ENCODE measurements at places on chromosomes 16 and 17. TPM values are rescaled to one million over a fixed set of nuclear protein-coding genes. Genes with fewer than 3 reads are reported as not detected.
A peak's percentile ranks its signal among the peaks of the same experiment; 100 is the strongest.

The DYNC1LI2 gene
- total RNA-seq: 122 TPM

The KRT9 gene
- total RNA-seq: not detected

The GNG13 gene
- not detected for total RNA-seq

The TELO2 gene
- 26.0 TPM for total RNA-seq

The CDH8 gene
- 0.78 TPM for total RNA-seq

The PPP1R9B gene
- 103 TPM for total RNA-seq

The ATP2A1 gene
- total RNA-seq: 0.46 TPM

The IRX3 gene
- 89.2 TPM for total RNA-seq

The TSNAXIP1 gene
- 0.55 TPM for total RNA-seq

The NXN gene
- 57.3 TPM for total RNA-seq

DNA sequence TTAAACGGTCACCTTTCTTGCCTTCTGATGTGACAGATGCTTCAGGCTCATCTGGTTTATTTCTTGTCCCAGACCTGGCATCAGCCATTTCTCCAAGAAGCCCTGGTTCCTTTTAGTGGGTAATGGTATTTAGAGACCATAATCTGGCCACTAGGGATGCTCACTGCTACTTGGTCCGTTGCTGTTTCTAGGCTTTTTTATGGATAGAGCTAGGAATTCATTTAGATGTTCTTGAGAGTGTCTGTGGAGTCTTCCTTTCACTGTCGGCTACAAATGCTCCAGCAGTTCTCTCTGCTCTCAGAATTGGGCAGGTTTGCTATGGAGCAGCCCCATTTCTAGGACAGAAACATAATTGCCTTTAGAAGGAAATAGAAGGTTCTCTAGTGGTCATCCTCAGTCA is 214.5 kb downstream of the KATNIP start:
- H3K4me3 ChIP-seq: no peak overlapping the region
- no peaks in the 10 kb centered on the region for H3K27me3 ChIP-seq
- no peak for DNase-seq
- no peak overlapping the region for H3K27ac ChIP-seq

DNA sequence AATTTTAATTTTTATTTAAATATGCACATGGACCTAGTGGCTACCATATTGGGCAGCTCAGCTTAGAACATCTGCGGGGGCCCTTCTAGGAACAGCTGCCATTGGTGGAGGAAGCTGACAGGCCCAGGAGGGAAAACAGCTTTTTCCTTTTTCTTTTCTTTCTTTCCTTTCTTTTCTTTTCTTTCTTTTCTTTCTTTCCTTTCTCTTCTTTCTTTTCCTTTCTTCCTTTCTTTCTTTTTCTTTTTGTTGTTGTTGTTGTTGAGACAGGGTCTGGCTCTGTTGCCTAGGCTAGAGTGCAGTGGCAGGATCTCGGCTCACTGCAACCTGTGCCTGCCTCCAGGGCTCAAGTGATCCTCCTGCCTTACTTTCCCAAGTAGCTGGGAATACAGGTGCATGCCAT is 43.4 kb downstream of the ATP2C2 start:
- H3K4me3 ChIP-seq: no peak overlapping the region
- H3K27me3 ChIP-seq: no peaks in the 10 kb centered on the region
- no peak overlapping the region for H3K27ac ChIP-seq
- no peaks in the 10 kb centered on the region for H3K4me1 ChIP-seq
- H3K36me3 ChIP-seq: no peaks in the 10 kb centered on the region

- no peak overlapping the region for H3K4me3 ChIP-seq
- H3K27ac ChIP-seq: no peak overlapping the region
- H3K27me3 ChIP-seq: no peaks in the 10 kb centered on the region
- DNase-seq: no peak
Measured at GRCh38 chr17:60314423-60314822, 77.5 kb downstream of the USP32 start.

DNA sequence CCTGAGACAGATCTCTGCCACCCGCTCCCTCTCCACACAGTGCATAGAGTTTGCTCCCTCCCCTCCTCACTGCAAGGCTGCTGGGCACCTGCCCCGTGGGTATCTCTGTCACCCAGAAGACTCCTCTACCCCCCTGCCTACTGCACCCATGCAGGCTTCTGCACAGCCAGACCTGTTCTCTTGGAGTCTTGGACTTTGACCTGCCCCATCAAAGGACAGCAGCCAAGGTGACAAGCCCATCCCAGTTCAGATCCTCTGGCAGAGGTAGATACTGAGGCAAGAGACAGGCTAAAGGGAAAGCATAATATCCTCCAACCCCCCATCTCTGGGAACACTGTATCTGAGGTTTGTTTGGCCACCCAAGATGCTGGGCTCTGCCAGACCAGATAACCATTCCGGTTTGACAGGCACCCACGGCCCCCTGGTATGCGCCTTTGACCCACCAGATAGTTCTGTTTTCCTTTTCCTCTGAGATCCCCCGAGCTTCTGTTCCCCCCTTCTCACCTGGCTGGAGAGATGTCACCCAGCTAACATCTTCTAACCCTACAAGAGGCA is 239.6 kb downstream of the SOX9 start:
- H3K27me3 ChIP-seq: no peaks in the 10 kb centered on the region
- DNase-seq: no peak
- no peak overlapping the region for H3K4me3 ChIP-seq
- H3K4me1 ChIP-seq: no peaks in the 10 kb centered on the region

DNA sequence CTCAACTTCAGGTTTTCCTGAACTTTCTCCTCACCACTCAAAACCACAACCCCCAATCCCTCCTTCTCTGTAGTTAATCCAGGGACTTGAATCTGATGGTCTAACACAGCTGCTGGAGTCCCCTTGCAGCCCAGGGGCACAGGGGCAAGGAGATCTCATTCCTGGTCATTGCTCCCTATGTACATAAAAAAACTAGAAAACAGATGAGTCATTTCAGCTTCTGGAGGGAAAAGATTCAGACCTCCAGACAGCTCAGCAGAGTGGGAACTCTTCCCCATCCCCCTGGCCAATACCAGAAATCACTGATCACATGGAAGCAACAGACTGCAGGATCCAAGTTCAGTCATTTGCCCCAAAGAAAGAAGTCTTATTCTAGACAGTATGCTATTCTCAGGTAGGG is 62.1 kb downstream of the DYNLRB2 start:
- H3K27ac ChIP-seq: no peak overlapping the region
- no peaks in the 10 kb centered on the region for H3K27me3 ChIP-seq
- peaks cover 12% of the 10 kb centered on the region for H3K36me3 ChIP-seq
- no peak overlapping the region for H3K4me3 ChIP-seq
- H3K4me1 ChIP-seq: no peaks in the 10 kb centered on the region

DNA sequence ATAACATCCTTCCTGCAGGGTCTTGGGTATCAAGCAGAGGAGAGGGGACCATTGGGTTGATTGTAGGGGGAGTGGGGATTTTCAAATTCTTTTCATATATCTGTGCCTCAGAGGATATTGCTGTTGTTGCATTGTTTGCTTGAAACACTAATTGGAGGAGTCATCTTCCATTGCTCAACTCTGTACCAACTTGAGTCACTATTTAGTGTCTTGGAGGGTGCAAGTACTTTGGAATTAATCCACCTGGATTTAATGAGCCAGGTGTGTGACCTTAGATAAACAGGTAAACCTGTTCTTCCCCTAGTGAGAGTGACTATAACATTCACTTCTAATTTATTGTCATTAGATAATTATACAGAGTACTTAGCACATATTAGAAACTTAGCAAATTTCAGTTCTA is 151.3 kb upstream of the CNTNAP4 start:
- H3K4me3 ChIP-seq: no peak overlapping the region
- no peak overlapping the region for H3K27ac ChIP-seq
- no peak for DNase-seq
- no peaks in the 10 kb centered on the region for H3K27me3 ChIP-seq

- H3K27me3 ChIP-seq: no peaks in the 10 kb centered on the region
- no peaks in the 10 kb centered on the region for H3K4me1 ChIP-seq
- no peaks in the 10 kb centered on the region for H3K36me3 ChIP-seq
Measured at GRCh38 chr16:49866595-49867071, 10.7 kb upstream of the ZNF423 start.

DNA sequence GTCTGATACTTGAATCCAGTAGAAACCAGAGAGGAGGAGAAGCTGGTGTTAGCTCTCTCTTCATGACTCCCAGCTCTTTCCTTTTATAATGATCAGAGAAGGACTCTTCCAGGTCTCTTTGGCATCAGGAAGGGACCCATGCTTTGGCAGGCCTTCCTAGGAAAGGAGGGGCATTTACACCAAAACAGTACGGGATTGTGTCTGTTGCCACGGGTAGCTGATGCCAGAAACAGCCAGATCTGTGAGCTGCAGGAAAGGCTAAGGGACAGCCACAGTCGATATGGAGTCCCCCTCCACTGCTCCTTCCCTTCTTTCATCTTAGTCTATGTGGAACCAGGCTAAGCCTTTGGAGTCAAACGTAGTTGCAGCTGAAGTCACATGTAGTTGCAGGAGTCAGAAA is 9.3 kb downstream of the CEP295NL start:
- H3K27ac ChIP-seq: no peak overlapping the region
- H3K27me3 ChIP-seq: no peaks in the 10 kb centered on the region
- H3K4me3 ChIP-seq: no peak overlapping the region
- no peak for DNase-seq

DNA sequence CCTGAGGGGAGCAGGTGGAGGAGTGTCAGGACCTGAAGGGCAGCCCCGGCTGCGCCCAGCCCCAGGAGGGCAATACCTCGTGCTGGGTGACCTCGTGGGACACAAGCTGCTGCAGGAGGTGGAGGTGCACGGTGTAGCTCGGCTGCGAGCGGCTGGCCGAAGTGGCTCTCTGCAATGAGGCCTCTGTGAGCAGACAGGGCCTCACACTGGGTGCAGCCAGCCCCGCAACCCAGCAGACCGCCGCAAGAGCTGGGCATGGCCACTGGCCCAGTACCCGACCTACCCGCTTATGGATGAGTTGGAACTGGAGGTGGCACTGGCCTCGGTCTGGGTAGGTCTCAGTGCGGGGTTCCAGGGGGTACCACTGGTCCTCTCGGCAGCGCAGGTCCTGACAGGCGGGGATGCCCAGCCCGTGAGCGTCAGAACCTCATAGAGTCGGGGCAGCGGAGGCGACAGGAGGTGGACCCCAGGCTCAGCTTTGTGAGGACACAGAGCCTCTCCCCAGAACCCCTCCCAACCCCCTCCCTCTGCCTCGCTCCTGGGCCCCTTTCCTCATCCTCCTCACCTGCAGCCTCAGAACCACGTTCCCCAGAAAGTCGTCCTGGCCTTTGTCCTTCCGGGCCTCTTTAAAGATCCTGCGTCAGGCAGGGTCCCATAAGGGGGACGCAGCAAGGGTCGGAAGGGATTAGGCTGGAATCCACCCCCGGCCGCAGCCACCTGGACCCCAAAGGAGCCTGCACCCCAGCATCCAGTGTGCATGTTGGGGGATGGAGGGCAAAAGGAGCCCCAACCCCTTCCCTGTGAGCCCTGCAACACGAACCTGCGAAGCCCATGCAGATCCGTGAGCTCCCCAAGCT is 4.0 kb downstream of the UNC13D start:
- no peak overlapping the region for H3K4me3 ChIP-seq
- no peak overlapping the region for H3K27ac ChIP-seq
- peaks cover 12% of the 10 kb centered on the region for H3K4me1 ChIP-seq
- DNase-seq: no peak
- peaks cover 34% of the 10 kb centered on the region for H3K36me3 ChIP-seq
- H3K27me3 ChIP-seq: no peaks in the 10 kb centered on the region

DNA sequence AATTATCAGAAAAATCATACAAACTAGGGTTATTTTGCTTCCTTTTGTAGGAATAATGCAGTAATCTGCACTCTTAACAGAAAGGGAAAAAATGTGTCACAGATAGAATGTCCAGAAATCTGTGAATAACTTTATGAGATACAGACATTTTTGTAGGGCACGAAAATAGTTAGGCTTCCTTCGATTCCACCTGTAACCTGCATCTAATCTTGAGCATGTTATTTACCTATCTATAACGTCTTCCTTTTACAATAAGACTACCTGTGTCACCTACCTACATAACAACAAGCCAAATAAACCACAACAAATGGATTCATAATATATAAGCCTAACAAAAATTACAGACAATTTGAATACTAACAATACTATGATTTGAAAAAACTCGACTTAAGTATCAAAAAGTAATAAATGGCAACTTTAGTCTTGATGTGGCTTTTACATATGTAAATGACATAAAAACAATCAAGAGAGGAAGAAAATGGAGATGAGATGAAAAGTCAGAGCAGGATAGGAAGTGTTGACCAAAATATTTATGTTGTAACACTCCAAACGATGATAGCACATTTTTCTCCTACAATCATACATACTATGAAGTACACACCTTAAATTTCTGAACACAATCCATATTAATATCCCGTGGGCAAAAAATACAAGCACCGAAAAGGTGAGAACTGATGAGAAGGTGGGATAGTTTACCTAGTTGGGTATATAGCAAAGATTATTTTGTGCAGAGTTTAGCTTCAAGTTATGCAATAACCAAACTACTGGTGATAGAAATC is 2.5 kb downstream of the STAT5B start:
- H3K4me1 ChIP-seq: peaks cover 40% of the 10 kb centered on the region
- H3K4me3 ChIP-seq: no peak overlapping the region
- DNase-seq: no peak
- H3K27me3 ChIP-seq: no peaks in the 10 kb centered on the region
- no peak overlapping the region for H3K27ac ChIP-seq
- H3K36me3 ChIP-seq: no peaks in the 10 kb centered on the region

GRCh38 chr16:12767897-12768296 is 35.8 kb downstream of the CPPED1 start:
- no peaks in the 10 kb centered on the region for H3K36me3 ChIP-seq
- H3K27ac ChIP-seq: no peak overlapping the region
- no peak for DNase-seq
- H3K4me3 ChIP-seq: no peak overlapping the region
- no peaks in the 10 kb centered on the region for H3K27me3 ChIP-seq
- no peaks in the 10 kb centered on the region for H3K4me1 ChIP-seq

GRCh38 chr16:65377195-65377594 is 255.3 kb upstream of the CDH11 start:
- H3K27ac ChIP-seq: no peak overlapping the region
- no peaks in the 10 kb centered on the region for H3K27me3 ChIP-seq
- DNase-seq: no peak
- H3K4me3 ChIP-seq: no peak overlapping the region

GRCh38 chr16:11949527-11949926 is 7.7 kb upstream of the NPIPB2 start:
- H3K27ac ChIP-seq: no peak overlapping the region
- DNase-seq: peak; percentile 68
- H3K4me1 ChIP-seq: no peaks in the 10 kb centered on the region
- no peaks in the 10 kb centered on the region for H3K27me3 ChIP-seq
- H3K4me3 ChIP-seq: no peak overlapping the region

GRCh38 chr17:80885947-80886582 is 105.6 kb upstream of the CHMP6 start:
- H3K27ac ChIP-seq: no peak overlapping the region
- DNase-seq: no peak
- H3K4me1 ChIP-seq: no peaks in the 10 kb centered on the region
- peaks cover 50% of the 10 kb centered on the region for H3K36me3 ChIP-seq

Measured in upper lobe of right lung (tissue), 1 donor.